ENCODE measurements at places on chromosomes 4 and X. TPM values are rescaled to one million over a fixed set of nuclear protein-coding genes. Genes with fewer than 3 reads are reported as not detected.
A peak's percentile ranks its signal among the peaks of the same experiment; 100 is the strongest.

DNA sequence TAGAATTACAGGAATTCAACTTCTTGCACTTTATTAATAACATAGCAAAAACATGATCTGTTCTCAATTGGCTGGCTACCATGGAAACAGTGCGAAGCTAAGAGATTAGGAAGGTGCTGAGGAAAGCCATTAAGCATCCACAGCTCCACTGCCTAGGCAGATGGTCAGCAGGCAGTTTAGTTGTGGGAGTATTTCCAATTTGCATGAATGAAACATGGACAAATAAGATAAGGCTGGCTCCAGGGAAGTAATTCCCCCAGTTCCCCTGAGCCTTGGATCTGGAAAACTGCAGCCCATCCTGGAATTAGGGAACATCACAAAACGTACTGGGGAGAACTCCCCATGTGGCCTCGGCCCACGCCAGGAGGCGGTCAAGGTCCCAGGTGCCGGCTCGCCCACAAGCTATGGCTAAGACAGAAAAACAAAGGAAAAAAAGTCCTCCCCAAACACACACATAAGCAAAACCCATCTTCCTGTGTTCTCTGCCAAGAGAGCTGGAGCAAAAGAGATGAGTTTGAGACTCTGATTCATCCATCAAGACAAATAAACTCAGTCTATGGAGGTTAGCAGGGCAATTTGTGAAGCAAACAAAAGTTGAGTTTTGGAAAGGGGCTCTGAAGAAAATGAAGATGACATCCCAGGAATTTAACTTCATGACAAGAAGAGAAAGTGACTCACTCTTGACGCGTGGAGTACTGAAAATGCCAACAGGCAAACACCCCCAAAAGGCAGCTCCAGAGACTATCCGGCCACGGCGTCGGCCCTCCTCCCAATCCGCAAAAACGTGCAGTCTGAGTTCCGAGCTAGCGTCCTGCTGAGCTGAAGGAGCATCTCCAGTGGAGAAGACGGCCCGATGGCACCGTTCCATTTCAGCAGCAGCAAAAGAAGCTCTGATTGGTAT, 45.1 kb downstream of the IGFBP7 start:
- DNase-seq, result no peak

DNA sequence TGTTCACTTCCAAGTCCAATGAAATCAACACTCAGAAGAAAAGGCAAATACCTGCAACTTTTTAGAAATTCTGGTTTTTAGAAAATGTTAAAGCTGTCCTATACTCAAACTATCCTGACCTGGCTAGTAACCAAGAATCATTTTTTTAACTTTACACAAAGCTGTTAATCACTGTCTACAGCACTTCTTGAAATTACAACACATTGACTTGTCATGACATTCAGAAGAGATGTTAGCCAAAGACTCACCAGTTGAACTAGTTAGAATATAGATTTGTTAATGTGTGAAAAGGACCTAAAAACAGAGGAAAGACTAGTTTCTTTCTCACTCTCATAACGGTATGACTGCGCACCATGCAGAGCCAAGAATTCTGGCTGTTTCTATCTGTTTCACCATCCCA, 98.8 kb downstream of the COX18 start:
- no peak for DNase-seq

DNA sequence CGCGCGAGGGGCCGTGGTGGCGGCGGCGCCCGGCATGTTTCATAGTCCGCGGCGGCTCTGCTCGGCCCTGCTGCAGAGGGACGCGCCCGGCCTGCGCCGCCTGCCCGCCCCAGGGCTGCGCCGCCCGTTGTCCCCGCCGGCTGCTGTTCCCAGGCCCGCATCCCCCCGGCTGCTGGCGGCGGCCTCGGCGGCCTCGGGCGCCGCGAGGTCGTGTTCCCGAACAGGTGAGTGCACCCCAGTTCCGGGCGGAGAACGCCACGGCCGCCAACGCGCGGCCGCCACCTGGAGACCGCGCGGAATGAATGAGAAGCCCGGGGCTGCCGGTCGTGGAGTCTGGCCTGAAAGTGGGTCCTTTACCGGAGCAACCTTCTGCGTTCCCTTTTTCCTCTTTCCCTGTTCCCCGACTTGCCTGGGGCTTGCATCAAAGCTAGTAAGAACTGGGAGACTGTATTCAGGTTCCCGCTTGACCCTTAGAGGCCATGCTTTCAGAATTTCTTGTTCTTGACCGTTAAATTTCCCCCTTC, 429 bp downstream of the NOCT start:
- no peak for DNase-seq

GRCh38 chr4:1246111-1246881, 2.6 kb downstream of the CTBP1 start:
- peak; percentile 11 for DNase-seq

GRCh38 chrX:55451141-55451540, 786 bp upstream of the MAGEH1 start:
- DNase-seq, result no peak

Gene GRIA3
- total RNA-seq, result 4.2 TPM

DNA sequence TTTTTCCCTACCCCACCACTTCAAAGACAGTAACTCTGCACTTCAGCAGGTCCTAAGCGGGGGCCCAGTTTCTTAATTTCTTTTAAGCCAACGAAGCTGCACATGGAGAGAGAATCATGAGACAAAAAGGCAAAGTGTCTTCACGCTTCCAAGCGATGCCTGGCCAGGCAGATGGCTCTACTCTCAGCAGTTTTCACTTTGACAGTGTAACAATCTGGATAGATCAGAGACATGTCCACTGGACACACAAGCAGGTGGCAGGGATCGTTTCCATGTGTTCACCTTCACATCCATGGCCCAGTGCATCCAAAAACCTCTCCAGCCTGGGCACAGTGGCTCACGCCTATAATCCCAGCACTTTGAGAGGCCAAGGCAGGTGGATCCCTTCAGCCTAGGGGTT, 27.8 kb downstream of the PPP2R2C start:
- DNase-seq, result no peak

GRCh38 chrX:51421972-51422597, 74.3 kb downstream of the NUDT11 start:
- DNase-seq, result no peak

Gene RHOH
- total RNA-seq, result 7.4 TPM

DNA sequence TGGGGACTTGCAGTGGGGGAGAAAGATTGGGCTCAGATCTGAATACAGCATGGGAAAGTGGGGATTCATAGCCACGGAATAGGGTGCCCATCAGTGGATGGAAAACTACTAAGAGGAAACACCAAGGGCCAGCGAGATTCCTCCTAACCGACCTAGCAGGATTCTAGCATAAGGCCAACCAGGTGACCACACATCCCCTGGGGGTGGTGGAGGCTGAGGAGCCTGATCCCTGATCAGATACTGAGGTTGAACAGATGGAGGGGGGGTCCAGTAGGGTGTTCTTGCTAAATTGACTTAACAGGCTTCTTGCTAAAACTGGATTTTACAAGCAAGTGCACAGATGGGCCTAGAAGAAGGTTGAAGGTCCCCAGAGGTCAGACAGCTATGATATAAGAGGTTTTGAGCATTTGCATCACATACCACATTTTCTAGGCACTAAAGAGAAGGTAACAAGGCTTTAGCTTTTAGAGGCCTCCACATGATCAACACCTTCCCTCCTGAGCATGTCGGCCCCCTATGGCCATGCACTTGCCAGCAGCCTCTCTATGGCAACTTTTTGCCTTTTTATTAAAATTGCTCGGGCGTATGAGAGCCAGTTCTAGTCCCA, 69.1 kb upstream of the PUDP start:
- no peak for DNase-seq

DNA sequence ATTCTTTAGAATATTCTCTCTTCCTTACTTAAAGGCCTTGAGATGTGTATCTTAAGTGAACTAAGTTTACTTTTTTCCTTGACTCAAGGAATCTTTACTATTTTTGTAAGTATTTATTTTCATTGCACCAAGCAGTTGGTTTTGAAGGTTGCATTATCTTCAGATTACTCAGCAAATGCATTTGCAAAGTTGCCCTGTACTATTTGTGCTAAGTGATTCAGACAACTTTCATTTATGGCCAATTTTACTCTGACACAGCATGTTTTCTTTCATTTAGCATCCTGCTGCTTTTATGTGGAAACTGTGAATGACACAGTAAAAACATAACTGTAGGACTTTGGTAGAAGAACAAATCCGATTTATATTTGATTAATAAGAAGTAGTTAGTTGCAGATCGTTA, 191.0 kb downstream of the CCSER1 start:
- DNase-seq, result no peak

DNA sequence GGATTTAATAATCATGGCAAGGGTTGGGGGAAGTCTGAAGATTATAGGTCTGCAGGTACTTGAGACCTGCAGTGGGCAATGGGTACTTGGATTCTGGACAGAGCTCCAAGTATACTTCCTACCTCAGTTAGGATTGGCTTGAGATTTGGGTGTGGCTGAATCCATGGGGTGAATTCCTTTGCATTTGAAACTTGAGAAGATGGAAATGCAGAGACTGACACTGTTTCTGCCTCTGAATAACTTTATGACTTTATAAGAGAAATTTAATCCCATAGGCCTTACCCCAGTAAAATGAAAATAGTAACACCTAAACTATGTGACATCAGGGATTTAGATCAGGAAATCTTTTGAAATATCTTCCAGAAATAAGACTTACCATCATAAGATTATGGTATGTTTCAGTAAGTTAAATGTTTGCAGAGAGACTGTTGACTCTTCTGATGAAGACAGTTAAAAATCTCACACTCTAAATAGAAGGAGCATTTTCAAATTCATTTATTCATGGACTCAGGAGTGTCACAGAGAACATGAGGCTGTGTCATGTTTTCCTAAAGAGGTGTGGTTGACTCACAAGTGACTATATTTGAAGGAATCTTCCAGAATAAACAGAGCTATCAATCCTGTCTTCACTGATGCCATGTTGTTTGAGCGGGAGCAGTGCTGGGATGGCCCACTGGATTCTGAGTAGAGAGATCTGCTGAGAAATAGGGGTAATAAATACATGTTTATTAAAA, 513.5 kb upstream of the NR3C2 start:
- DNase-seq, result no peak

Gene ARSJ
- total RNA-seq, result 6.6 TPM

Gene MSANTD1
- 0.99 TPM for total RNA-seq

DNA sequence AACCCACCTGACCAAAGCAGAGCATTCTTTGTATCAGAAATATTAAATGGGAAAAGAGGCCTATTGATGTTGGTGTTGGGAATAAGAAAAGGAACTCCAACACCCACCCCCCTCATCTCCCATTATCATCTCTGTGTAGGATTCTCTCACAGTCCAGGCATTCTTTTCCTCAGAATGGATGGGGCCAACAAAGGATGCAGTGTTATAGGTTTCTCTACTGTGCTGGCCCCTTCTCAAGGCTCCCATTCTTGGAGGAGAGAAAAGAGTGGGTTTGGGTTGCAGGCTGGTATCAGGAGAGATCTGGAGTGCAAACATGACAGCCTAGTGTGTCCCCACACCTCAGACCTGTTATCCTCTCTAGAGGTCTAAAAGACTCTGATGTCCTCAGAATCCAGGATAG, 59.6 kb downstream of the UGT8 start:
- DNase-seq, result no peak

Gene RHOXF1
- total RNA-seq, result not detected

- no peak for DNase-seq
Measured at GRCh38 chr4:114727461-114727860, 128.9 kb downstream of the UGT8 start.

Gene TRIM61
- 2.8 TPM for total RNA-seq

Gene PABPC5
- 1.7 TPM for total RNA-seq

- DNase-seq, result no peak
Measured at GRCh38 chr4:74158466-74159142, 686 bp downstream of the MTHFD2L start.

DNA sequence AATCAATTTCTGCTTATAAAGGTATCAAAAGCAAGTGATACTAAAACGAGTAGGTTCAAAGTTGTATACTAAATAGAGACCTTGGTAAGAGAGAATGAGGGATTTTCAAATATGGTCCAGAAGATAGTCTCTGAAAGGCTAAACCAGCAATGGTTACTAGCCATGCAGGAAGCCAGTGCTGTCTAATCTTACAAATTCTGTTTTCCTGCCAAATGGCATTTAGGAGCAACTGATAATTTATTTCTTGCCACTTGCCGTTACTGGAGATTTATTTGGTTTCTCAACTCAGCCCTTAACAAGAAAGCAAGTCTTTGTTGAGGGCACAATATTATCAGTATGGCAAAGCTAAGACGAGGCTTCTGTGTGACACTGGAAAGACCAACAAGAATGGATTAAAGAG, 47.2 kb downstream of the MAP7D3 start:
- DNase-seq, result no peak

Gene SLC25A6
- 627 TPM for total RNA-seq

Gene RBM47
- 89.0 TPM for total RNA-seq

Gene PDZD4
- 120 TPM for total RNA-seq

DNA sequence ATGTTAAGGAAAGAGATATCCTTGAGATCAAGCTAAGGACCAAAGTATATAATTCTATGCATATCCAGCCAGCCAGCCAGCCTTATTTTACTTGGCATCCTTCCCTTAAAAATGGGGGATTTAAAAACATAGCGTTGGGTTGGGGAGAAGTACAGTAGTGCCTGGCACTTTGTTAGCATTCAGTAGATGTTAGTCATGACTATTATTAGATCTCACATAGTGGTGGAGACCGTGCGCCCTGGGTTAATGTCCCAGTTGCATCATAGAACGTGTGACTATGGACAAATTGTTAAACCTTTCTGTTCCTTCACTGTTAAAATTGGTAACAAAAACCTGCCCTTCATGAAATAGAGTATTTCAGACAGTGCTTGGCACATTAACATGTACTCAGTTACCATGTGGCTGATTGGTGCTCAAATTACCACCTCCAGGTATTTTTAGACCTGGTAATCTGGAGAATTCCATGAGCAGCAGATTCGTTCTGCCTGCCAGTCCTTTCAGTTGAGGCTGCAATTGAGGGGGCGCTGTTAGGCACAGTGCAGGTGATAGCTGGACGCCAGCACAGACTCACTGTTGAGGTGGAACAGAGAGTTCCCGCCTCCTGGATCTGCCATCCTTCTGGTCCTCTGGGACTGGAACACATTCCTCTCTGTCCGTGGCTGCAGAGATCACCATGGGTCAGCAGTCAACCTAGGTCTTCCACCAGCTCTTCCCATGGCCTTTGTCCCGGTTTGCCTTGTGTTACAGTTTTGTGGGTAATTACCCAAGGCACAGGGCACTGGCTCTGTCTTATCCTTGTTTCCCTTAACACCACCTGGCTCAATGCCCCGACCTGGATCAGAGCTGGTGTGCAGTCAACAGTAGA, 31.7 kb downstream of the RBBP7 start:
- DNase-seq, result no peak

DNA sequence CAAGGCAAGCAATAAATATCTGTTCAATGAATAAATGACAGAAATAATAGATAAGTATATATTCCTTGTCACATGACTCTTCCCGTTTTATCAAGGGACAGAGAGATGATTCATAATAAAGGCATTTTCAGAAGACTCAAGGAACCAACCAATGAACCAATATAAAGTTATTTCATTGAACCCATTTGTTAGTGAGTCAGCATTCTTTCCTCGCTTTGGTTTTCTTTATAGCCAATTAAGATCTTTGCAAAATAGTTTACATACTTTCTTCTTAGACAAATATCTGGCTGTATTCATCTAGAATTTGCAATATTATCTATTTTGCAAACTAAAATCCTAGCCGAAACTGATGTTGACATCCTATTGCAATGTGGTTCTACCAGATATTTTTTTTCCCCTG, 269.4 kb downstream of the IL15 start:
- no peak for DNase-seq

- DNase-seq, result no peak
Measured at GRCh38 chrX:48649102-48649501, 34.5 kb upstream of the WAS start.

Gene NEUROG2
- total RNA-seq, result 0.09 TPM

Gene CD40LG
- total RNA-seq, result 0.11 TPM
